ENCODE measurements at places on chromosomes 1 and 21. TPM values are rescaled to one million over a fixed set of nuclear protein-coding genes. Genes with fewer than 3 reads are reported as not detected.

Gene C1orf94
- not detected for total RNA-seq

Gene RNF186
- total RNA-seq: not detected

Gene FCGR2B
- total RNA-seq: 0.11 TPM

Gene VWA5B1
- total RNA-seq: not detected

Gene HSF2BP
- total RNA-seq: 0.30 TPM

Gene RNF2
- total RNA-seq: 20.3 TPM

Gene FAM78B
- total RNA-seq: 0.64 TPM

Gene S100A7A
- not detected for total RNA-seq

Gene DIO1
- not detected for total RNA-seq

Gene PYHIN1
- total RNA-seq: 32.8 TPM

Gene FCGR3A
- 0.11 TPM for total RNA-seq

Gene PYGO2
- 44.7 TPM for total RNA-seq

Gene LHX8
- total RNA-seq: not detected

Gene LAX1
- 12.7 TPM for total RNA-seq

Gene AMY1A
- total RNA-seq: not detected

Gene ADAMTS5
- total RNA-seq: not detected

Gene B3GALT5
- total RNA-seq: not detected

Gene PTPN7
- total RNA-seq: 303 TPM

Gene ADAM30
- total RNA-seq: not detected

Gene DIRAS3
- not detected for total RNA-seq

Gene C1orf141
- total RNA-seq: not detected

Gene SH3BGR
- total RNA-seq: 1.0 TPM

Gene OR6P1
- total RNA-seq: not detected

Gene ST6GALNAC3
- total RNA-seq: 0.30 TPM

Gene ADGRL4
- not detected for total RNA-seq

Gene C1QC
- total RNA-seq: not detected

Gene ZC3H11A
- 76.3 TPM for total RNA-seq

Gene PRR9
- total RNA-seq: not detected

Gene SLAMF9
- not detected for total RNA-seq

Gene LCE1C
- total RNA-seq: not detected

Gene CDA
- not detected for total RNA-seq

Data from T-helper 2 cell treated with Interferon-gamma antibody and Interleukin-4, amounts not matched to agents 100 ng/mL and 5 ng/mL, for 36 hours (primary cell).